Fibroblast of villous mesenchyme (primary cell): ENCODE measurements at places on chromosomes 4 and X.

DNA sequence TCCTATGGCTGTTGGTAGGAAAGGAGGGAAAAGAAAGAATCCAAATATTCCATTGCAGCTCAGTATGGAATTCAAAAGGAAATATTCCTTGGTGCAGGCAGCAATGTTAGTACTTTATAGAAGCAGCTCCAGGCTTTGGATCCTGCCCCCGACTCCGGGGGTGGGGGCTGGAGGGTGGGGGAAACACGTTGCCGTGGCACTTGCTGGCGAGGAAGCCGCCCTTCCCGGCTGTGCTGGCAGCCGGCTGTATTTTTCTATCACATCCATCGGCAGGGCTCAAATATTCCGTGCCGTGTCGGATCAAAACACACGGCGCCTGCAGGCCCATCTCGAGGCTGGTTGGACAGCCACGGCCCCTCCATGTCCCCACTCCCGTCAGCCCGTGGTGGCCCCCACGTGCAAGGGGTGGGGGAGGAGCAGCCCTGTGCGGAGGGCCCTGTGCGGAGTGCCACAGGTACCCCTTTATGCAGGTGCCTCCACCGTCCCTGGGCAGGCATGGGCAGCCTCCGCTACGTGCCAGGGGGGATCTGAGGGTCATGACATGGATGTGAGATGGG lies 5.8 kb downstream of the ADRA2C start:
- no peak for DNase-seq

DNA sequence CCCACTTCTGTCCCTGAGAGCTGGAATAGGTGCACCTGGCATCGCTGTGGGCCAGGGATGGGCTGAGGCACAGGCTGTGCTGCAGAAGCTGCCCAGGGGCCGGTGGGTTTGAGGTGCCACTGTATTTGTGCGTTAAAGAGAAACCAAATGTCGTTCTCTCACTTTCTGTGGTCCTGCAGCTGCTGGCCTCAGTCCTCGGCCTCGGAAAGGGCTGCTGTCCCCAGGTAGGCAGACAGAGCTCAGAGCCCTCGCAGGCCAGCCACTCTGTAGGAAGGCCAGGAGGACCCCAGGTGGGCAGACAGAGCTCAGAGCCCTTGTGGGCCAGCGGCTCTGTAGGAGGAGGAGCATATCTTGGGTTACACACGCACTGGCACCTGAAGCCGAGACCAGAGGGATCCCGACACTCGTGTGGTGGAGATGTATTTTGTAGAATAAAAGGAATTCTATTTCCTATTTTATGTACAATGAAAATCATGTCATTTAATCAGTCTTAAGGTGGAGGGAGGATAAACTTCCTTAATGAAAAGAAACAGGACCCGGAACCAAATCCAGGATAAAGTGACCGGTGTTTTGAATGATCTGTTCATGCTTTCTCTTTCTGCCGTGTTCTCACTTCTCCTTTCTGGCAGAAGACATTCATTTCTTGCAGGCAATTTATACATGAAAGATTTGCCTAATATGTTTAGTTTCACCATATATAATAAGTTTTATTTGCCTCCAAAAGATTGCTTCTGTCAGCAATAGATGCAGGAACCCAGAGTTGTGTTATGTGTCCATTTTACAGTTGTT lies 54.4 kb upstream of the HGFAC start:
- DNase-seq: no peak

DNA sequence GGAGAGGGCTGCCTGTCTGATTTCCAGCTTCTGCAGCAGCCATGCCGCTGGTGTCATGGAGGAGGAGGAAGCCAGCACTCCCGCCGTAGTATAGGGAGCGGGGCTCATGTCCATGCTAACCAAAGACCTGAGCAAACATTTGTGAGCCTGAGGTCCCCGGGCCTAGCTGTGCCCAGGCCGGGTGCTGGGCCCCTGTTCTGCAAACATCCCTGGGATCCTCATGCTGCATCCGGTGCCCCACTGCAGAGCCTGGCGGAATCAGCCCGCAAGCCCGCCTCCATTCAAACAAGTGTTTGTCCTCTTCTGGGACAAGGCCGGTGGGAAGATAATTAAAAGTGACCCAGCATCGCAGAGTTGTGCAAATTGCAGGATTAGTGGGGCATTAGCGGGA lies 106.3 kb downstream of the SORCS2 start:
- DNase-seq: no peak

- DNase-seq: no peak
Measured at GRCh38 chr4:28279249-28279648, 1418.6 kb downstream of the STIM2 start.

- peak; percentile 77 for DNase-seq
Measured at GRCh38 chr4:53706422-53707032, 115.2 kb upstream of the LNX1 start.

DNA sequence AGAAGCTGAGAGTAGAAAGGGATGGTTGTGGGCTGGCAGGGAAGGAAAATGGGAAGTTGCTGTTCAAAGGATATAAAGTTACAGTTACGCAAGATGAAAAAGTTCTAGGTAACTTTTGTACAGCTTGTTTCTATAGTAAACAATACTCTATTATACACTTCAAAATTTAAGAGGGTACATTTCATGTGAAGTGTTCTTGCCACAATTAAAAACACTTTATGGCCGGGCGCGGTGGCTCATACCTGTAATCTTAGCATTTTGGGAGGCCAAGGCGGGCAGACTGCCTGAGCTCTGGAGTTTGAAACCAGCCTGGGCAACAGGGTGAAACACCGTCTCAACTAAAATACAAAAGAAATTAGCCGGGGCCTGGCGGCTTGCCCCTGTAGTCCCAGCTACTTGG lies 623.6 kb downstream of the STIM2 start:
- no peak for DNase-seq

DNA sequence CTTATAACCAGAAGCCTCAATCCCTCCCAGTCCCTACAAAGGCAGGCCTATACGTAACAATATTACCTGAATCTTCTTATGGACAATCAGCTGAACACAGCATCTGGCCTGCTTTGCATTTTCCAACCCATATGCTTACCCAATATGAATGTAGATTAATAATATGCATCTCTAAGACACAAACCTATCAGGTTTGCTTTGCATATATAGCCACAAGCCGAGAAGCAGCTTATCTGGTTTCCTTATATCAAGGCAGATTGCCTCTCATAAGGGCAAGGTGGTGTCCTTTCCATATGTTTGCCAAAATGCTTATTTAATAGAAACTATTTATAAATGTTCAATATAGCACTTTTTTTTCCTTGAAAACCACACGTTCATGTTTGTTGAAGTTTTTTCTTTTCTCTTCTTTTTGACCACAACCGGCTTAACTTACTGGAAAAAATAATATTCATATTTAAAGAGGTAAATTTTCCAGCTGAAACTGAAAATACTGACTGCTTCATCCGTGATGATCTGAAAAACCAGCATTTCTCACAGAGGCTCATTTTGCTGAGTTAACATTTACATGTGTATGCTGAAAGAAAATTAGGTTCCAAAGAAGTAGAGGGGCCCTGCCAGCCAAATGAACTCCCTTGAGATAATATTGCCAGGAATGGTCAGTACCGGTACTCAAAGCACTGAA lies 3.8 kb downstream of the IL21 start:
- no peak for DNase-seq

DNA sequence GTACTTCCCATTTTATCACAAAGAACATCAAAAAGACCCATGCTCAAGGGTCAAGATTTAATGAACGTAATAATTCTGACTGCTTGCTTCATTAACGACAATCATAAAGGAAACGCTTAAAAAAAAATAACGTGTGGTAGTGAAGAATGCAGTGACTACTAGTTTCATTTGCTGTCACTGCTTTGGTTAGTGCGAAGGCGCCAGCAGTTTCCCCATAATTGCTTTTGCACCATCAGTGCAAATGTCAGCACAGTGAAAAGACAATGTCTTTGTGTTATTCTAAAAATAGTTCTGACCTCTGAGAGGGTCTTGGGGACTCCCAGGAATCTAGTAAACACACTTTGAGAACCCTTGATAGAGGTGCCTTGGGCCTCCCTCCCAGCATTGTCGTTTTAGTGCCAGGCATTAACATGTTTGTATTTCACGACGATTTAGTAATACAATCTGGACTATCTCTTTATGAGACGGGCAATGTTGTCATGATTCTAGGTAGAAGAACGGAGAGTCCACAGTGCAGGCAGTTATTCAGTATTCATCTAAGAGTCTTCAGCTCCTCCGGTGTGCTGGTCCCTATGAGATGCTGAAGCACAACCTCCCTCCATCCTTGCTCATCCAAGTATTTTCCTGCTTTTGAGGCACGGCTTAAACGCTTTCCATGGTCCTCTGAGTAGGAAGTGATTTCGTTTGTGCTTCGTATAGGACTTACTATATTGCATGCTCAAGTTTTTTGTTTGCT lies 71.0 kb downstream of the AFF1 start:
- no peak for DNase-seq

DNA sequence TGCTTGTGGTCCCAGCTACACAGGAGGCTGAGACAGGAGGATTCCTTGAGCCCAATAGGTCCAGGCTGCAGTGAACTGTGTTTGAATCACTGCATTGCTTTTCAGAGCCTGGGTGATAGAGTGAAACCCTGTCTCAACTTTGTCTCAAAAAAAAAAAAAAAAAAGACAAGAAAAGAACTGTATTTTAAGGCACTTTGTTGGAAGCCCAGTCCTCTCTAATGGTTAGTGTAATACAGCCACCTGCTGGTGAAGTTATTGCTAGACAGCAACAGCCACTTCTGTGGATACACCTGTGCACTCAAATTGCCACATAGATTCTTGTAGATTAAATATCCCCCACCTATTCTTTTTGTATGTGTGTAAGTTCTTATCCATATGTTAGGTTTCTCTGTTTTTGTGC lies 10.1 kb upstream of the FGG start:
- DNase-seq: peak; percentile 55

- DNase-seq: peak; percentile 18
Measured at GRCh38 chrX:72002875-72003274, 92.2 kb downstream of the NHSL2 start.

- no peak for DNase-seq
Measured at GRCh38 chr4:143921181-143921580, 15.8 kb upstream of the GYPE start.

DNA sequence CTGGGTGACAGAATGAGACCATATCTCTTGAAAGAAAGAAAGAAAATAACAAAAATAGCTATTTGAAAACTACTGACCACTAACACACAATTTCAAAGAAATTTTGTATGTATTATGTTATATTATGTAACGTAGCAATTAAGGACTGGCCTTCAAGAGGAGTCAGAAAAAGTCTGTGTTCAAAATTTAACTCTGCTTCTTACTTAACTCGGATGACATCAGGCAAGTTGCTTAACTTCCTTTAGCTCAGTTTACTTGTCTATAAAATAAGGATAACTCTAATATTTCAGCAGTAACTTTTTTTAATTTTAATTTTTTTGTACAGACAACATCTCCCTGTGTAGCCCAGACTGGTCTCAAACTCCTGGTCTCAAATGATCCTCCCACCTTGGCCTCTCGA lies 14.6 kb upstream of the PRSS12 start:
- no peak for DNase-seq

GRCh38 chrX:139909712-139910111 lies 23.1 kb downstream of the ATP11C start:
- no peak for DNase-seq

DNA sequence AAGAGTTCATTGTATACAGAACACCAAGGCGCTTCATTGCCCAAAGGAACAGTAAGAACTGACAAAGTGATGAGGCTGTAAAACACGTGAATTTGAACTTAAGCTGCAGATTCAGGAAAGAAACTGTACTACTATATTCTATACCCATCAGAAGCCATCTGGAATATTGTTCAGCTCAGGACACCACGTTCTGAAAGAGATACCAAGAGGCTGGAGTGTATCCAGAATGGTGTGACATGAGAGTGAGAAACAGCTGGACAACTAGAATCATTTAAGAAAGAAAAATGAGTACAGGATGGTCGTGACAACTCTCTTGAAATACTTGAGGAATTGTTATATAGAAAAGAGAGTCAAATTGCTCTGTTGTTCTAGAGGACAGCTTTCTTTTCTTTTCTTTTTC lies 94.9 kb downstream of the MGST2 start:
- no peak for DNase-seq

DNA sequence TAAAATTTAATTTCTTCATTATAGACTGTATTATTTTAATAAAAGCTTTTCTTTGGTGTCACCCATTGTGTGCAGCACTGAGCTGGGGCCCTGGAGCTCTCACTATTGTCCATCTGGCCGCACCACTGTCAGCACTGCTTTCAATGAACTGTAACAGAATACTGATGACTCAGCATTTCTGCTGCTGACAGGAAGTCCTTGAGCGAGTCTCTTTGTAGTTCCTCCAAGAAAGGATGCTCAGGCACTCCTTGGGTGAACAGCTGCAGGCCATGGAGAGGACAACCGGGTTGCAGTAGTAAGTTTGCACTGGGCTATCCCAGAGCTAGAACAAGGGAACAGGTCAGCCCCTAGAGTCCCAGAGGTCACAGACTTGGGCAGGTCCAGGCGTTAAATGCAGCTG lies 81.6 kb downstream of the SORBS2 start:
- DNase-seq: no peak

- no peak for DNase-seq
Measured at GRCh38 chr4:1445716-1446445, 39.6 kb upstream of the NKX1-1 start.

DNA sequence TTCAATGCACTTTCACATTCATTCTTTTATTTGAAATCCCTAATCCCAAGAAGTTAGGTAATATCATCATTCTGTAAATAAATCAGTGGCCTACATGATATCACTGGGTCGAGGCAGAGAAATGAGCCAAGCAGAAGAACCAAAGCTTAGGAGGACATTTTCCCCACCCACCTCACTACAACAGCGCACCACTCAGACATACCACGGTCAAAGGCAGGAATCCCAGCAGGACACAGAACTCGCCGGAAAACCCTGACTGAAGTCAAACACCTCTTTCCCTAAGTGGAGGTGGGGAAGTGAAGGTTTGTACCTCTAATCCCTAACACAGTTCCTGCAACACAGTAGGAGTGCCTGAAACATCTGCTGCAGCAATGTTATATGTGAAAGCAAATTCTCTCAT lies 21.5 kb downstream of the RELL1 start:
- DNase-seq: no peak

DNA sequence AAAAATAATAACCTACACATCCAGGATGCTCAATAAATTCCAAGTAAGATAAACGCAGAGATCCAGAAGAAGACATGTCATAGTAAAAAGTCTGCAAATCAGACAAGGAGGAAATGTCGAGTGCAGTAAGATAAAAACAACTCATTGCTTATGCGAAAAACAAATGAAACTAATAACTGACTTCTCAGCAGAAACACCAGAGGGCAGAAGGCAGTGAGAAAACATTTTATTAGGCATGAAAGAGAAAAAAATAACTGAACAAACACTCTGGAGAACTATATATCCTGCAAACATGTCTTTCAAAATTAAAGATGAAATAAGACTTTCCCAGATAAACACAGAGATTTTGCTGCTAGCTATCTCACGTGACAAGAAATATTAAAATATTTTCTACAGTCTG lies 201.3 kb upstream of the CTSO start:
- no peak for DNase-seq
